ENCODE measurements at places on chromosomes 11 and 22. TPM values are rescaled to one million over a fixed set of nuclear protein-coding genes. Genes with fewer than 3 reads are reported as not detected.

APOA5 gene
- not detected for total RNA-seq

GRCh38 chr11:94544646-94545263, 1.0 kb downstream of the FUT4 start:
- DNase-seq, result no peak

- no peak for DNase-seq
These were observed 21.2 kb downstream of the PTPRJ start for GRCh38 chr11:48001438-48002021.

GRCh38 chr22:32319861-32320406, 37.7 kb upstream of the RFPL3 start:
- DNase-seq, result no peak

DGCR6 gene
- total RNA-seq, result 2.6 TPM

DNA sequence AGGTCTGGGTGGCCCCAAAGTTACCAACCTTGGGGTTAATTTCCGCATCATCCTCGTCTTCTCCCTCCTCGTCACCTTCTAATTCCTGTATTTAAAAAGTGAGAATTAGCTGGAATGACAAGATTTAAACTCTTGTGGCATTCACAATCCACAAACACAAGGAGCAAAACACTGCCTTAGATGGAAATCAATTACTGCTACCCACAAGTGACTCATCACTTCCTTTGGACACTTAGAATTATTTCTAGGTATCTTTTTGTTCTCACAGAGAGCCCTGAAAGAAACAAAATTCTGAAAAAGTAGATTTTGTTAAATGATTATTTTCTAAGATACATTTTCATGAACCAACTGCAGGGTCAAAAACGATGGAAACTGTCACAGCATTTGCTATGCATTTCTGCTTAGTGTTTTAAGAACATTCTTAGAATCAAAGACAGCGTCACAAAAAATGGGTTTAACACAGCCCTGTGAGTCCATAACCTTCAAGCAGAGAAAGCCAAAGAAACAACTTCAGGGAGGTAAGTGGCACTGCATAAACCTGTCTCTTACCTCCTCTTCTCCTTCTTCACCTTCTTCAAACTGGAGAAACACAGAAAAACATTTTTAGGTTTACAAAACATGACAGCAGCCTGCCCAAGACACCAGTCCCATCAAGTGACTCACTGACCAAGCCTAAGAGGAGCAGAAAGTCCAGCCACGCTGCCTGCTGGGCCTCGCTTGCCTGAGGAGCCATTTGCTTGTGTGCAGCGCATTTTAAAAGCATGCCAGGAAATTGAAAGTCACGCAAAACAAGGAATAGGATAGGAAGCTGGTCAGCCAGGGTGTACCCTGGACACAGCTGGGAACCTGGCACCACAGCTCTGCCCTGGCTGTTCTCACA, 22.3 kb upstream of the PHLDA2 start:
- DNase-seq, result no peak

DNA sequence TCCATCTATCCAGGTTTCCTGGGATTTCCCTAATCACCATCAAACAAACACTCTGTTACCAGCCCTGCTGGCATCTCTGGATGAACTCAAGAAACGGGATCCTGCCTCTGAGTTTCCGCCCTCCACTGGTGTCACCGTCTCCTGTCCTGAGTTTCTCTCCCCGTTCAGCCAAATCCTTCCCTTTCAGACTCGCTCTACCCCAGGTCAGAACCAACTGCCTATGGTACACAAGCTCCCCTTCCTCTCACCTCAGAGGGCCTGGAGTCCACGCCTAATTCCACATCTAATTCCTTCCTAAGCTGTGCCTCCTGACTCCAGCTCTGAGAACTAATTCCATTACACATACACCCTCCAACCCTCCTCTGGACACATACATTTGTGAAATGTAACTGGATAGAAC, 96.1 kb downstream of the SHANK2 start:
- no peak for DNase-seq

DNA sequence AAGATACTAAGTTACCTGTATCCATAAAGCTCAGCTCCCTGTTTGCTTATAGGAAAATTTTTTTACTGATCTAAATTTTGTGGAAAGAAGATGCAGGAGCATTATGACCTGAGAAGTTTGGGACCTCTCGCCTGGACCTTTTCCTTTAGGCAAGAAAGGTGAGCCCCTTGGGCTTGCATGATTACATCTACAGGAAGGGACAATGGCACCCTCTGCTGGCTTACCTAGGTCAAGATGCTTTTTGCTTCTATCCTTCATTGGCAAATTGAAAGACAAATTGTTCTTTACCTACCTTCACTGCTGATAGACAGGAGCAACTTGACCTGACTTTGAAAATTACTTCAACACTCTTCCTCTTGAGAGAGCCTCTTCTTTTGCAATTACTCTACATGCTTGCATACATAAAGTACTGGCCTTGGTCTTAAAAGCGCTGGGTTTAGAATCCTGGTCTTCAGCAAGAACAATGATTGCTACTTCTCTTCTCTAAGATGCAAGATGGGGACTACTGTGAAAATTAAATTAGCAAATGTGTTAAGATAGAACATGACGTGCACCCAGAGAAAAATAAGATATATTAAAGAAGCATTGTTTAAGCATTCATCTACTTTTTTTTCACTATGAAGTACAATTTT, 147.2 kb downstream of the TRPC6 start:
- DNase-seq, result peak; percentile 54

Data from SK-MEL-5 (cell line).